Activated CD4-positive, alpha-beta memory T cell treated with anti-CD3 and anti-CD28 coated beads, Interleukin-2, amount 10 ng/mL, durations not matched to agents 7 days and 5 days (primary cell): ENCODE measurements at places on chromosomes 5 and 9. TPM values are rescaled to one million over a fixed set of nuclear protein-coding genes. Genes with fewer than 3 reads are reported as not detected.

The LRRTM2 gene
- total RNA-seq: 0.23 TPM

The ANKRD34B gene
- total RNA-seq: not detected

The ADCY2 gene
- total RNA-seq: not detected

The IRX1 gene
- not detected for total RNA-seq

The BTNL9 gene
- total RNA-seq: not detected

The PCDHGC4 gene
- total RNA-seq: not detected
